ENCODE measurements at places on chromosomes 2 and 18. TPM values are rescaled to one million over a fixed set of nuclear protein-coding genes. Genes with fewer than 3 reads are reported as not detected.

The CPO gene
- total RNA-seq = not detected

The ZCCHC2 gene
- total RNA-seq = 9.8 TPM

DNA sequence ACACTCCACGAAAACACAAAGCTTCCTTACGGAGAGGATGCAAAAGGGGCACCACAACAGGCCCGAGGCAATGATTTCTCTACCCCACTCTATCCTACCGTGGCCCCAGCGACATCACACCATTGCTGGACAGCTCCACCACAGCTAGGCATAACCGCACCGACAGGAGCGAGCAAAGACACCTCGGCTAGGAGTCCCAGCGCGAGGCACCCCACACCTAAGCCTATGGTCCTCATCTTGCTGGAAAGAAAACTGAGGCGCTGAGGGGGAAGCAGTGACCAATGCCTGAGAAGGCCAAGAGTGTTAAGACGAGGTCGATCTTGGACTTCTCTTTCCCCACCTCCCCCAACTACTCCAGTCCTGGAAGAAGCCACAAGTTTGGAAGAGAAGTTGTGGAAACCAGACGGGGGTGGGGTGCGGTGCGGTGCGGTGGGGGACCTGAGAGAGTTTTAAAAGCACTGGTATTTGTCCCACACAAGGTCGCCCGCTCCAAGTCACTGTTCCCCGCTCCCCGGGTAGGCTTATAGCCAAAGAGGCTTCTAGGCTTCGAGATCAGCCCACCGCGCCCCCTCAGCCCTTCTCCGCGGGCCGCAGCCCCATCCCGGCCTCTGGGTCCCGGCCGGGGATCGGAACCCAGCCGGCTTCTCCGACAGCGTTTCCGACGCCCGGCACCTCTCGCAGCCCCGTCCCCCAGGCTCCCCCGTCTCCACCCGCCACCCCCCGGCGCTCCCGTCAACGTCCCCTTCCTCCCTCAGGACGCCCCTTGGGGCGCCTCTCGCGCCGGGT is 766 bp downstream of the PDE6D start:
- no peak for DNase-seq

GRCh38 chr18:75351409-75351808 is 76.1 kb downstream of the SMIM21 start:
- no peak for DNase-seq

DNA sequence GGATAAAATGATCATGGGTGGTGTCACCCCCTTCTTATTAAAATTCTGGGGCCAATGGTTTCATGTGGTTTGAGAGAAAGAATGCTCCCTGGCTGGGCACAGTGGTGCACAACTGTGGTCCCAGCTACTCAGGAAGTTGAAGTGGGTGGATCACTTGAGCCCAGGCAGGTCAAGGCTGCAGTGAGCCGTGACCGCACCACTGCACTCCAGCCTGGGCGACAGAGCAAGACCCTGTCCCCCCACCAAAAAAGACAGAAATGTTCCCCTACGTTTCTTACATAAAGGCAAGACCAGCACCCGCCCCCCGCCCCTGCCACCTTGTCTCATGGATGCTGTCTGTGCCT is 53.0 kb upstream of the ID2 start:
- DNase-seq = no peak

GRCh38 chr2:154693741-154694340 is 4.7 kb upstream of the KCNJ3 start:
- no peak for DNase-seq

DNA sequence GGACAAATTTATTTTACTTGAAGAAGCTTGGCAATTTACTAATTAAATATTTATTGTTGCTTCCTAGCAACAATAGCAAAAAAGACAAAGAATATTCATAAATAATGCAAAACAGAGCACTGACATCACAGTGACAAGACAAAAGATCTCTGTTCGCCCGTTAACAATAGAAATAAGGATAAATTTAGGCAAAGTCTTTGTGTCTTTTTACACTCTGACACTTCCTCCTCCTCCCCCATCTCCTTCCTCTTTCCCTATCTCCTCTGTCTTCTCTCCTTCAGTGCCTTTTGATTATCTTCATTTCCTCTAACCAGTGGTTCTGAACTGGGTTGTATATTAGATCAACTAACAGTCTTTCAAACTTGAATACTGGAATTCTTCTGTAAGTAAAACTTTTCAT is 808.4 kb downstream of the ERBB4 start:
- no peak for DNase-seq

GRCh38 chr2:191171708-191172355 is 21.0 kb upstream of the STAT4 start:
- no peak for DNase-seq
